ENCODE measurements at places on chromosomes 3 and 15.

DNA sequence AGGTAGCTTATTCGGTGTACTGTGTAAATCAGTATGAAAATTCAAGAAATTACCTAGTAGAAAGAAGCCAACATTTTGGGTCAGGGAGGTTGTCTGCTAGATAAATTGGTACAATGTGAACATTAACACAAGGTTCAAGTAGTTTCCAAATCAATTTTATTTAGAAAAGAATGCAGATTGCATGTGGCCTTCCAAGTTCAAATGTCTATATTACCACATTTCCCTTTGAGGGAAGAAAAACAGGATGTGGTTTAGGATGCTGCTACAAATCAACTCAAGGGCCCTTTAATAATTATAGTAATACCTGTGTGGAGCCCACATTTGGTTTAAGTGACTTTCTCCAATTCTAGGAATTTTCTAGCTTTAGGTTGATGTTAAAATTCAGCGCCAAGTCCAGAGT, 57.5 kb downstream of the CADPS start:
- DNase-seq, result no peak

- DNase-seq, result no peak
Measured at GRCh38 chr3:23758253-23758838, 47.4 kb upstream of the UBE2E1 start.

DNA sequence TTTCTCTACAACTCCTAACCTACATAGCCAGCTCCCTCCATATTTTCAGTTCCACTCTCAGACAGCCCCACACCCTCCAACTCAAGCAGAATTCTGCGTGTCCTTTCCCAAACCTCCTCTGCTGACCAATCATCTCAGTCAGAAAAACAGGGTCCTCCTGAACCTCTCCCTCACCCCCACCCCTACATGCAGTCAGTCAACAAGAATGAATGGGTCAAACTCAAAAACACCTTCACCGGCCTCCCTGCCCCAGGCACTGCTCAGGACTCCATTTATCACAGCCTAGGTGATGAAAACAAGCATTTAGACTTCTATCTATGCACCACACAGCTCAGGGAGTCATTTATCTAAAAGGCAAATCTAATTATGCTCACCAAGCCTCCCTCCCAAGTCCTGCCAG, 32.4 kb downstream of the MYL3 start:
- DNase-seq, result no peak

- DNase-seq, result no peak
Measured at GRCh38 chr15:62553911-62554563, 389.0 kb upstream of the C2CD4B start.

- DNase-seq, result no peak
Measured at GRCh38 chr15:62887113-62887570, 155.4 kb upstream of the TPM1 start.

Measured in NCI-H2081 treated with DMSO at 0.1 percent for 48 hours (cell line).